Memory B cell (primary cell): ENCODE measurements at places on chromosomes 6 and 20.

GRCh38 chr6:82017288-82017687 is 230.3 kb downstream of the IBTK start:
- DNase-seq, result no peak

- DNase-seq, result no peak
Measured at GRCh38 chr20:53212018-53212417, 239.9 kb downstream of the TSHZ2 start.

GRCh38 chr20:22836877-22837276 is 198.2 kb upstream of the SSTR4 start:
- no peak for DNase-seq

DNA sequence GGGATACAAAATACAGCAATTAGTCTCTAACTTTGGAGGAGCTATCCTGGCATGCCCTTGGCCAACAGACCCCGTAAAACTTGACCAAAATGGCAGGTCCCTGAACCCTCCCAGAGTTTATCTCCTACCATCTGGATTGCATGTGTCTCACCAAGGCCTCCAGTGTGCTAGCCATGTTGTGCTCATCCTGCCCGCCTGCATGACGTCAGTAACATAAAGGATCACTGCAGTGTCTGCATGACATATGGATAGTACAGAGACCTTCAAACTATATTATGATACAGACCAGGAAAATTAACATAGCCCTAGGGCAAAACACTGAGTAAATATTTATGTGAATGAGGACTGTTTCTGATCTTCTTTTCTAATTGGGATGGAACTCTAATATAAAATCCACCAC is 25.3 kb downstream of the CPXM1 start:
- no peak for DNase-seq

GRCh38 chr6:19860235-19860877 is 23.2 kb downstream of the ID4 start:
- DNase-seq, result no peak

GRCh38 chr6:14159090-14159489 is 41.5 kb downstream of the CD83 start:
- no peak for DNase-seq
